ENCODE measurements at places on chromosomes 2 and 18. TPM values are rescaled to one million over a fixed set of nuclear protein-coding genes. Genes with fewer than 3 reads are reported as not detected.

GRCh38 chr2:129129087-129129486 lies 810.4 kb upstream of the HS6ST1 start:
- ATAC-seq = no peak

GRCh38 chr18:69401226-69401971 lies 711 bp downstream of the DOK6 start:
- no peak for ATAC-seq

DNA sequence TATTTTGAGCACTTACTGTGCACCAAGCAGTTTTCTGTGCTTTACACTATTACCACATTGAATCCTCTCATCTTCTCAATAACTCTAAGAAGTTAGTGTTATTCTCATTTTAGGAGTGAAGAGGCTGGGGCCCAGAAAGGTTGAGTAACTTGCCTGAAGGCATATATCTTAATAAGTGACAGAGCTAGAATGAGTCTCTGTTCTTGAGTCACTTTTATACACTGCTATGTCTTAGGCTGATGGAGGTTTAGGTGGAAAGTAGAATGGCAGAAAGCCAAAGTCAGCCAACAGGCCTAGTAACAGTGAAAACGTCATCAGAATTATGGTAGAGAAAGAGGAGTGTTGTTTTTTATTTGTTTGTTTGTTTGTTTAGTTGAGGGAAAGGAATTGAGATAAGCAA lies 27.9 kb upstream of the RPE start:
- ATAC-seq = no peak

Gene SLC35F5
- 35.8 TPM for total RNA-seq

Gene TMEM163
- 1.3 TPM for total RNA-seq
